ENCODE measurements at places on chromosomes 4 and X.

GRCh38 chrX:11540532-11541377 is 125.0 kb downstream of the ARHGAP6 start:
- no peak for DNase-seq

GRCh38 chr4:131547506-131547981 is 1601.5 kb upstream of the PCDH10 start:
- no peak for DNase-seq

DNA sequence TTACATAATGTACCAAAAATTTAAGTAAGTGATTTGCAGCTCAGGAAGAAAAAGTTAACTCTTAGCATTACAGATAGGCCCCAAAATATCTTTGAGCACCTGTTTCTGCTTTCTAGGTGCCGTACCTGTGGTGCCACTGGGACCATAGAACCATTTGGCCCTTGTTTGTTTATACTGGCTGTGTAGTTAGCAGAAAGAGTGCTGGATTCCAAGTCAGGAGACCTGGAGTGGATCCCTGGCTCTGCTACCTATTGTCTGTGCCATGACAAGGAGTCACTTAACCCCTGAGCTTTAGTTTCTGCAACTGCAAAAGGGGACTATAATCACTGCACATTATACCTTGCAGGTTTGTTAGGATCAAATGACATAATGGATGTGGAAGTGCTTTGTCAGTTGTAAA is 137.8 kb upstream of the GPR101 start:
- DNase-seq = no peak

DNA sequence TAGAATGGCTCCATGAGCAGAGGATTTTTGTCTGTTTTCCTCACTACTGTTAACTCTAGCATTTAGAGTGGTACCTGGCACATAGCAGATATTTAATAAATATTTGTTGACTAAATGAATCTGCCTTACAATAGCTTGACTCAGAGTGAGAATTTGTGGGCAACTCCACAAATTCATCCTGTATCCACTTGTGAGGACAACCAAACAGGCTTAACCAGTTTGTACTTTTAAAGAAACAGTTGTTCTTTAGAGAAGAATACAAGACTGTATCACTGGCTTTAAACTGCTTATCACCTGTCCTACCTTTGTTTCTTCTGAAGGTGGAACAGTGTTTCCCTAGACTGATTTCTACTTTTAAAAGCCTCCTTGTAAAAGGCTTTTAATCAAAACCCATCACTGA is 141.3 kb upstream of the SH3RF1 start:
- peak; percentile 60 for DNase-seq

DNA sequence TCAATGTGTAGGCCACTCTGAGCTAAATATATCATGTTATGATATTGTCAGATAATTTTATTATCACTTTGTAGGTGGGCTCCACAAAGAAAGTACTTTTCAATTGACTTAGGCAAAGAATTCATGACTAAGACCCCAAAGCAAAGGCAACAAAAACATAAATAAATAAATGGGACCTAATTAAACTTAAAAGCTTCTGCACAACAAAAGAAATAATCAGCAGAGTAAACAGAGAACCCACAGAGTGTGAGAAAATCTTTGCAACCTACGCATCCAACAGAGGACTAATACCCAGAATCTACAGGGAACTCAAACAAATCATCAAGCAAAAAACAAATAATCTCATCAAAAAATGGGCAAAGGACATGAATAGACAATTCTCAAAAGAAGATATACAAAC is 15.2 kb upstream of the PDLIM5 start:
- DNase-seq = no peak

- no peak for DNase-seq
Measured at GRCh38 chrX:150869450-150869849, 29.0 kb downstream of the CD99L2 start.

GRCh38 chr4:25509646-25510045 is 132.6 kb downstream of the ANAPC4 start:
- no peak for DNase-seq

GRCh38 chr4:69894186-69894585 is 34.2 kb upstream of the SULT1E1 start:
- DNase-seq = no peak
